ENCODE measurements at places on chromosomes 1 and 21.

GRCh38 chr1:159939678-159940002, 5.8 kb downstream of the IGSF9 start:
- no peak for DNase-seq

DNA sequence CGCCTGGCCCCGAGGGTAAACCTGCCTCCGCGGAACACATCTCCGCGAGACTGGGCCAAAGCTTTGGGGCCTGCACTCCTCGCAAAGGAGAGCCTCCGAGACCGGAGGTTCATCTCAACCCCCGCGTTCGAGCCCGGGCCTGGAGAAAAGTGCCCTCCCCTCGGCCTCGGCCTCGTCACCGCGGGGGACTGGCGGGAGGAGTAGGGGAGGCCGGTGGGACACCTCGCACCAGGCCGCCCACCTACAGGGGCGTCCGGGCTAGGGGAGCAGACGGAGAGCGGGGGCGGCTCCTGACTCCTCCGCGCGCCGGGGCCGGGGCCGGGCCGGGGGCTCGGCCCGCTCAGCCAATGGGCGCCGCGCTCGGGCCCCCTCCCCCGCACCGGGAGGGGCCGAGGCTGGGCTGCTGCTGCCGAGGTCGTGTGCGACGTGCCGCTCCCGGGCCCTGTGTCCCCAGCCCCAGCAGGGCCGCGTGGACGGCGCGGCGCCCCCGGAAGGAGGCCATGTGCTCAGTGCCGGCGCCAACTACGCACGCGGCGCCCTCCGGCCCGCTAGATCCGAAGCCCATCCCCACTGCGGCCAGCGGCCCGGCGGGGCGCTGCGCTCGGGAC, 684 bp downstream of the SLC2A1 start:
- DNase-seq = peak; percentile 89

DNA sequence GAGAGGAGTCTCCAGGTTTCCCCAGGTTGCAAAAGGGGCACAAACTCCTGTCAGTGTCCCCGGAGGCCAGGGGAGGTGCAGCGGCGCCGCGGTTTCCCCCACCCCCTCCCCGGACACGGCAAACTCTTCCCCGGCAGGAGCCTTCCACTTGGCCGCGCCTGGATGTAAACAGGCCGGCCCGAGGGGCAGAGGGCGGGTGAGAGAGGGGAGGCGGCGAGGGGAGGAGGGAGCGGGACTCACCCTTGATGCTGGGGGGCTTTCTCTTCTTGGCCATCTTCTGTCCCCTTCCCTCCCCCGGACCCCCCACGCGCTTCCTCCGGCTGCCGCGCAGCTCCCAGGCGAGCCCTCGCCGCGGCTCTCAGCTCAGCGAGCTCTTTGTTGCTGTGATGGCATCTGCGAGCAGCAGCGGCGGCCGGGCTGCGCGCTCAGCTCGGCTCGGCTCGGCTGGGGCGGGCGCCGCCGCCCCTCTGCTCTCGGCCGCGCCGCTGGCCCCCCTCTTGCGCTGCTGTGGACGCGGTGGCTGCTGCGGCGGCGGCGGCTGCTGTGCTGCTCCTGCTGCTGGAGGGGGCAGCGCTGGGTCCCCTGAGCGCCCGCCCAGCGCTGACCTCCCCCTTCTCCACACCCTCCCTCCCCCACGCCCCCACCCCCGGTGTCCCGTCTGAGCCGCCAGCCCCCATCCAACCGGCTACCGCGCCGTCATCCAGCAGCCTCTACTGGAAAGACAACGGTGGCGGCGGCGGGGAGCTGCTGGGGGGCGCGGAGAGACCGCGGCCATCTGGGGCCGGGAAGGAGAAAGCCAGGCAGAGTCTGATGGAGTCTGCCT, 4.9 kb upstream of the SLC44A5 start:
- DNase-seq = peak; percentile 65

DNA sequence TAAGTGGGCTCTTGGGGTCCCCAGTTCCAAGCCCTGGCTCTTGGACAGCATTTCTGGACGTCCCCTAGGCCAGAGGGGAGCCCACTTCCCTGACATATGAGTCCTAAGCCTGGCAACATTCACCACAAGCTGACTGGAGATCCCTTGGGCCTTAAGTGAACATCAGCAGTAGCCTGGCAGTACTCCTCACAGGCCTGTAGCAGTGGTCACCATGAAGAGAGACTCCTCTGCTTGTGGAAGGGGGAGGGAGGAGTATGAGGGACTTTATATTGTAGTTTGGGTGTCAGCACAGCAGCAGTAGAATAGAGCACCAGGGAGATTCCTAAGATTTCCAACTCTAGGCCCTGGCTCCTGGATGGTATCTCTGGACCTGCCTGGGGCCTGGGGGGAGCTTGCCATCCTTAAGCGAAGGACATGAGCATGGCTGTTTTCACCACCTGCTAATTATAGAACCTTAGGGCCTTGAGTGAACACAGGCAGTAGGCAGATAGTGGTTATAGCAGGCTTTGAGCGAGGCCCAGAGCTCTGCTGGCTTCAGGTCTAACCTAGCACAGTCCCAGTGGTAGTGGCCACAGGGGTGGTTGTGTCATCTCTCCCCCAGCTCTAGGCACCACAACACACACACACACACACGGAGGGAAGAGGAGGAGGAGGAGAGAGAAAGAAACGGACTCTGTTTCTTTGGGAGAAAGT, 71.4 kb upstream of the APOBEC4 start:
- DNase-seq = no peak

GRCh38 chr21:14318578-14318977, 64.4 kb downstream of the HSPA13 start:
- DNase-seq = no peak

GRCh38 chr1:167629681-167630567, at the start of gene RCSD1:
TSS of gene RCSD1 (plus strand) at chr1:167630232. CDS start at chr1:167630424, 192 bp downstream.
- peak; percentile 58 for DNase-seq

DNA sequence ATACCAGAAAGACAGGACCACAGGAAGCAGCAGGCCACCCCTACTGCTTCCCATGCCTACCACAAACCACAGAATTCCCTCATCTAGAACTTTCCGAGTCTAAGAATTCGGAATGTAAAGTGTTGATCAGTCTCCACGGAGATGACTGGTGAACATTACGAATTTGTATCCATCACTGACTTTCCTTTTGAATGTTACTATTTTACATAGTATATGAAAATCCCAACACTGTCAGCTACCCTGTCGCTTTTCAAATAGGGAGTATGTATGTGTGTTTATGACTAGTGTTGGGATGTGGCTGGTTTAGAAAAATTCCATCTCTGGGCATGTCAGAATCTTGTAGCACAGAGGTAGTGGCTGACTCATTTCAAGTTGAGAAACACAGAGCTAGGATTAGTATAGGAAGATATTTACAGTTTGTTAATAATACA, 118.2 kb downstream of the COQ8A start:
- DNase-seq = peak; percentile 34

GRCh38 chr1:117695796-117696490, 90.1 kb downstream of the TENT5C start:
- peak; percentile 70 for DNase-seq

DNA sequence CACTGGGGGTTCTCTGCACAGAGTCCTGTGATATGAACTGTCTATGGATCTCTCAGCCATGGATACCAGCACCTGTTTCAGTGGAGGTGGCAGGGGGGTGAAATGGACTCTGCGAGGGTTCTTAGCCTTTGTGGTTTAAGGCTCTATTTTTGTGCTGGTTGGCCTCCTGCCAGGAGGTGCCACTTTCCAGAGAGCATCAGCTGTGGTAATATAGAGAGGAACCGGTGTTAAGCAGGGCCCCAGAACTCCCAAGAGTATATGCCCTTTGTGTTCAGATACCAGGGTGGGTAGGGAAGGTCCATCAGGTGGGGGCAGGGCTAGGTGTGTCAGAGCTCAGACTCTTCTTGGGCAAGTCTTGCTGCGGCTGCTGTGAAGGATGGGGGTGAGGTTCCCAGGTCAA, 330.0 kb upstream of the PLD5 start:
- no peak for DNase-seq

DNA sequence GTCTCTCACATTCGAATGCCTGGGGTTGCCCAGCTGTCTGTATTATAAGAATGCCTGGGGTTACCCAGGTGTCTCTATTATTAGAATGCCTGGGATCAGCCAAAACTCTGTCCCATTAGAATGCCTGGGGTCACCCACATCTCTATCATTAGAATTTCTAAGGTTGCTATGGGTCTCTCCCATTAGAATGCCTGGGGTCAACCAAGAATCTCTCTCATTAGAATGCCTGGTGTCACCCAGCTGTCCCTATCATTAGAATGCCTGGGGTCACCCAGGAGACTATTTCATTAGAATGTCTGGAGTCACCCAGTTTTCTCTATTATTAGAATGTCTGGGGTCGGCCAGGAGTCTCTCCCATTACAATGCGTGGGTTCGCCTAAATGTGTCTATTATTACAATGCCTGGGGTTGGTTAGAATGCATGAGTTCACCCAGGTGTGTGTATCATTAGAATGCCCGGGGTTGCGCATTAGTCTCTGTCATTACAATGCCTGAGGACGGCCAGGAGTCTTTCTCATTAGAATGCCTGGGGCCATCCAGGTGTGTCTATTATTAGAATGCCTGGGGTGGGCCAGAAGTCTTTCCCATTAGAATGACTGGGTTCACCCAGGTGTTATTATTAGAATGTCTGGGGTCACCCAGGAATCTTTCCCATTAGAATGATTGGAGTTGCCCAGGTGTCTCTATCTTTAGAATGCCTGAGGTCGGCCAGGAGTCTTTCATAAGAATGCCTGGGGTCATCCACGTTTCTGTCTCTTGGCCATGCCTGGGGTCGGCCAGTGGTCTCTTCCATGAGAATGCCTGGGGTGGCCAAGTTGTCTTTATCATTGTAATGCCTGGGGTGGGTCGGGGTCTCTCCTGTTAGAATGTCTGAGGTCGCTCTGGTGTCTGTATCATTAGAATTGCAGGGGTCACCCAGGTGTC, 59.6 kb downstream of the RNF187 start:
- DNase-seq = no peak

DNA sequence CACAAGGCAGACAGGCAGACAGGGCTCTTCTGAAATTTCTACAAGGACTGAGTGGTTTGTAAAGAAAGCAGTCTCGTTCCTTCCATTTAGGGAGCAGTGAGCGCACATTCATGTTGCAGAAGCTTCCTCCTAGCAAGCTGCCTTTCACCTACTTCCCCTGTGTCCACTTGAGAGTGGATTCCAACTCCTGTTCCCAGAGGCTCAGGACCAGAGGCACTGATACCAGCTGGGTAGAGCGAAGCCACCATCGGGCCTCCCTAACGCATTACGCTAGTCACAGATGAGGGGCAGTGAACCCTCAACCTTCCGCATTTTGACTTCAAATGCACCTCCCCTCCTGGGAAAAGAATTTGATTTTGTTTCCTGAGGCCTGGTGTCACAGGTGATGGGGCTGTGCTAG, 215.8 kb downstream of the SIPA1L2 start:
- DNase-seq = no peak

- DNase-seq = no peak
Measured at GRCh38 chr1:38571726-38572125, 287.8 kb downstream of the RRAGC start.
